ENCODE measurements at places on chromosomes 2 and 18. TPM values are rescaled to one million over a fixed set of nuclear protein-coding genes. Genes with fewer than 3 reads are reported as not detected.

Gene SERPINB3
- total RNA-seq = not detected

Gene RGPD4
- not detected for total RNA-seq

Gene ABCG8
- total RNA-seq = not detected

Gene C2orf80
- total RNA-seq = not detected

Gene EPHA4
- 8.9 TPM for total RNA-seq

Gene NLRC4
- total RNA-seq = not detected

Gene OTOS
- total RNA-seq = not detected

Gene ANKRD23
- total RNA-seq = 0.89 TPM

Gene PCARE
- total RNA-seq = not detected

Gene PHLPP1
- 5.5 TPM for total RNA-seq

Gene OTX1
- total RNA-seq = 0.17 TPM

Gene MAP3K19
- not detected for total RNA-seq

Gene ALPG
- not detected for total RNA-seq

Gene SERPINB2
- total RNA-seq = 5.2 TPM

Gene MRPL53
- 45.5 TPM for total RNA-seq

Gene CAPN14
- total RNA-seq = under 0.01 TPM

Gene LRRC30
- total RNA-seq = not detected

Gene LYG2
- total RNA-seq = not detected

Gene AQP12A
- total RNA-seq = not detected

Gene HSPE1
- total RNA-seq = 166 TPM
